ENCODE measurements at places on chromosomes 2 and 18.

DNA sequence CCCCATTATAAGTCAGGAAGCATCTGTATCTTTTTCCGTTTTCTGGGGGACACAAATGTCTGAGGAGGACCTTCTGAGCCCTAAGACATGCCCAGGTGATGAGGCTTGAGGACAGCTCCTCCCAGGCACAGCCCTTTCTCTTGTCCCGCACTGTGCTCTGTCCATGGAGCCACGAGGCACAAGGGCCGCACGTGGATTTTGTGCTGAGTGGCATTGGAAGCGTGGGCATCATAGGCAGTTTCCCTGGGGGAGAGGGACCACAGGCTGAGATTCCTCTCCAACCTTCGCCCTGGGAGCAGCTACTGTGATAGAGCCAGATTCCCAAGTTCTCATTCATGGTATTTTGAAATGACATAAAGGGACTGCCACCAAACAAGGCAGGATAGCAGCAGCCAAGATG, 139.9 kb downstream of the SH3RF3 start:
- no peak for DNase-seq

- no peak for DNase-seq
Measured at GRCh38 chr2:241767464-241768250, 9.0 kb upstream of the GAL3ST2 start.

- no peak for DNase-seq
Measured at GRCh38 chr2:219133976-219134375, 26.6 kb downstream of the NHEJ1 start.

DNA sequence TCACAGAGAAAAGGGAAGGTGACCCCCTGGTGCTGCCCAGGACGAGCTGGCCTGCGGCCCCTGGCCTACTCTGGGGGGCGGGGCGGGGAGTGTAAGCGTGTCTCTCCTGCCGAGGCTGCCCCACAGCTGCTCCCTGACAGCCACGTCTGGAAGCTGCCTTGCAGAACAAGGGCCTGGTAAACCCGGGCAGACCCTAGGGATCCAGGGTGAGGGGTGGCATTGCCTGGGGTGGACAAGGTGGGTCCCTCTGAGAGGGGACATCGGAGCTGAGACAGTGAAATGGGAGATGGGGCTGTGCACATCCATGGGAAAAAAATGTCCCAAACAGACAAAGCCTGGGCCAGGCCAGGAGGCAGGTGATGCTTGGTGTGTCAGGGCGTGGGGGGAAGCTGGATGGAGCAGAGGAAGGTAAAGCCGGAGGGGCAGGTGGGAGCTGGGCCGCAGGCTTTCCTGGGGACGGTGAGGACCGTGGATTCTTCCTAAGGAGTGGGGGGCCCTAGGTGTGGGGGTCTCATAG, 66.0 kb upstream of the HDAC4 start:
- DNase-seq, result no peak

GRCh38 chr2:165245081-165245793, 6.0 kb downstream of the SCN2A start:
- no peak for DNase-seq

DNA sequence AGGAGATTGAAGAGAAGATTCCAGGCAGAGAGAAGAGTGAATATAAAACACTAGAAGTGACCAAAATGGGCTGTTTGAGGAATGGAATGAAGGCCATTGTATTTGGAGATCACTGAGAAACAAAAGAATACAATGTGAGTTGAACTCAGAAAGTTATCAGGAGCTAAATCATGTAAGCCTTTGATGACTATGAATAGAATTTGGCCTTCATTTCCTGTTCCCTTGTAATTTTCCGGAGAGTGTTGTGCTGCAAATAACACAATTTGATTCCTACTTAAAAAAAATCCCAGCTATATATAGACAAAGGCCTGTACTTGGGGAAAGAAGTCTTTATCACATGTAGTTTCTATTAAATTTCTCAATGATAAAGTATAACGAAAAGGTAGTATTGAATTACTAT, 33.7 kb upstream of the KYNU start:
- DNase-seq, result no peak

GRCh38 chr2:142180820-142181533, 50.2 kb upstream of the LRP1B start:
- DNase-seq, result no peak

DNA sequence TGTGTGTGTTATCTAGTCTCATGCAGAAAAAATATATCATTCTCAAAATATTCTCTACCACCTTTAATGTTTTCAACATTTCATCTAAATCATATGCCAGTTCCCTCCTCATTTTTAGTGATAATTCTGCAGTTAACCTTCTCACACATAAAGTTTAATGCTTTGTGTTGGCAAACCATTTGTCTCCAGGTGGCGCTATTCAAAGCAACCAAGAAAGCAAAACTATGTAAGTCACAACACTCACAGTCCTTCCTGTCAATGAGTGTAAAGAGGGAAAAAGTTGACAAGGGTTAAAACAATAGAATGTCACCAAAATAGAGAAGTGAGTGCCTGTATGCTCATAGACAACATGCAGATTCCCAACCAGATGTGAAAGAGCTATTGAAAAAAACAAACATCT, 961.6 kb upstream of the LRRTM1 start:
- DNase-seq, result no peak

DNA sequence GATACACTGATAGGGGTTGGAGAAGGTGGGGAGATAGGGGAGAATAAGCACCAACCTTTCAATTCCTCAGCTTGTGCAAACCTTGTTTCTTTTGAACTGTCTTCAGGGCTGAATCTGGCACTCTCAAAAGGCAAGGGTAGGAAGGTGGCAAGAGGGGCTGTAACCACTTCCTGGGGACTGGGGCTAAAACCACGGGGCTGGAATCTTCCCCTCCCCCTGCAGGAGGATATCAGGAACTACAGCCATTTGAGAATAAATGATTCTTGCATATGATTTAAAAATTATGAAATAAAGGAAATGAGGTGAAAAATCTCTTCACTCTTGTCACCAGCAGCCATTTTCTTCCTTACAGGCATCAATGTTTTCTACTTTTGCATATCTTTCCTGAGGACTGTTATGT, 50.8 kb downstream of the ATOH8 start:
- no peak for DNase-seq

DNA sequence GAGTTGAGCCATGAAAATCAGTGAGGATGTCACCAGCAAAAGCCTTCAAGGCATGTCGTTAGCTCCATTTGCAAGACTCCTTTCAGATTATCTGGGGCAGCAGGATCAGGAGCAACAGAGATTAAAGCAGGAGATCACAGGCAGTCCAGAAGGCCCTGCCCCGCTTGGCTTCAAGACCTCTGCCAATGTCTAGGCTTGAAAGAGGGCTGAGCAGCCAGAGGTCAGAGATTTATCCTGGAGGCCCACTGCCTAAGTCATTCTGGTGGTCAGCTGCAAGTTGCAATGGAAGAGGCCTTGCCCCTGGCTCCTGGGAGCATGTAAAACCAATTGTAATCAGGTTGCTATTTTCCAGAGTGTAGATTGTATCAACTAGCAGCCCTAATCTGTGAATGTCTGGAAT, 416.5 kb downstream of the BCL11A start:
- DNase-seq, result no peak

DNA sequence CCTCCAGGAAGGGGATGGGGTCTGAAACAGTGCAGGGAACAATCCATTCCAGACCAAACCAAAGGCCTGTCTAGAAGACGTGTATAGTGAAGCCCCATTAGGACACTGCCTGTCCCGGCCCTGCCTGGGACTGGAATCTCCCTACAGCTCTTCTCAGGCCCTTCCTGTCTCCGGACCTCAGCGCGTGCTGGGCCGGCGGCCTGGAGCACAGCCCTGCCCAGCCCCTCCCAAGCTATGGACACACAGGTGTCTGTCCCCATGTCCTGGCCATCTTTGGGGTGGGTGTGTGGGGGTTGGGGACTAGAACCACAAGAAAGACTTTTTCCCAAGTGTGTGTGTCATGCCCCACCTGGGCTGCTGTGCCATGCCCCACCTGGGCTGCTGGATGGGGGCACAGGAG, 51.8 kb downstream of the KIF1A start:
- DNase-seq, result no peak

DNA sequence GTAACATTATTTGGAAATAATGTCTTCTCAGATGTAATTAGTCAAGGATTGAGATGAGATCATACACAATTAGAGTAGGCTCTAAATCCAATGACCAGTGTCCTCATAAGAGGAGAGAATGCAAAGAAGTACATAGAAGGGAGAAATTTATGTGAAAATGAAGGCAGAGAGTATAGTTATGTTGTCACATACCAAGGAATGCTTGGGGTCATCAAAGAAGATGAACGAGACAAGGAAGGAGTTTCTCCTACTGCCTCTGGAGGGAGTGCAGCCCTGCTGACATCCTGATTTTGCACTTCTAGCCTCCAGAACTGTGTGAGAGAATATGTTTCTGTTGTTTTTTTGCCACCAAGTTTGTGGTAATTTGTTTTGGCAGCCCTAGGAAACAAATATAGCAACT, 100.1 kb downstream of the GALNT13 start:
- DNase-seq, result no peak

- DNase-seq, result no peak
Measured at GRCh38 chr2:239951129-239951734, 73.9 kb downstream of the NDUFA10 start.

DNA sequence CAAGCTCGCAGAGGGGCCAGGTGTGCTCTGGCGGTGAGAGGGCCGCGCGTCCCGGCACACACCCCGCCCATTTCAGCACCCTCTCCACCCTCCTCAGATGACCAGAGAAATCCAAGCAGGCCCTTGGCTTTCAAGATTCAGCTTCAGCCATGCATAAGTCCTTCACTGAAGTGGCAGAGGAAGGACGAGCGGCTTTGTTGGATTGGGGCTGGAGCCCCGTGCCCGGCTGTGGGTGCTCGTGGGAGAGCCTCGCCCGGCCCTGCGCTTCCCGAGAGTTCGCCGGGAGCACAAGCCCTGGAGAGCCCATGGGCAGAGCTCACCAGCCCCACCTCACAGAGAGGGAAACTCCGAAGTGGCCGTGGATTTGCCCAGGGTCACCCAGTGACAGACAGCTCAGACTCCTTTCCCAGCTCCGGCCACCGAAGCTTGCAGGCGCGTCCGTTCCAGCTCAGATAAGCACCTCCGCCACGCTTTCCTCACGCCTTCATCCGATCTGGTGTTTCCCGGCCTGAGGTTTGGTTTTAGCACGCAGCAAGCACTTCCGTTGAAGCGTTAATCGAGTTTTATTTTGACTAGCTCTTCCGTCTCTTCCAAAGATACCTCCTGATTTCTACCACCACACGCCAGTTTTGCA, 45.6 kb upstream of the MTCL1 start:
- DNase-seq, result no peak

DNA sequence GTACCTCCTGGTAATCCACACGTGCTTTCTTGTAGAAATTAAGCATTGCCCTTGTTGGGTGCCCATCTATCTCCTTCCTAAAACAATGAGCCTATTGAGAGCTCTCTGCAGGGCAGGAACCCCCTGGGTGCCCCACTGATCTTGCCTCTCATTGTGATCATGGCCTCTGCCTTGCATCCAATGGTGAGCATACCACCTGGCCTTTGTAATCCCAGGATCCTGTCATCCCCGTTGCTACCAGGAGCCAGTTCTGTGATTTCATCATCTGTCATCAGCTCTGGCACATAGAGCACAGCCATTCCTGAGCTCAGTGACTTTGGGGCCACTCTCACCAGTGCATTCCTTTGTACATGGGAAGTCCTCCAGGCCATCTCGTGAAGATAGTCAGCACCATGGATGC, 381.0 kb upstream of the ID2 start:
- DNase-seq, result no peak

DNA sequence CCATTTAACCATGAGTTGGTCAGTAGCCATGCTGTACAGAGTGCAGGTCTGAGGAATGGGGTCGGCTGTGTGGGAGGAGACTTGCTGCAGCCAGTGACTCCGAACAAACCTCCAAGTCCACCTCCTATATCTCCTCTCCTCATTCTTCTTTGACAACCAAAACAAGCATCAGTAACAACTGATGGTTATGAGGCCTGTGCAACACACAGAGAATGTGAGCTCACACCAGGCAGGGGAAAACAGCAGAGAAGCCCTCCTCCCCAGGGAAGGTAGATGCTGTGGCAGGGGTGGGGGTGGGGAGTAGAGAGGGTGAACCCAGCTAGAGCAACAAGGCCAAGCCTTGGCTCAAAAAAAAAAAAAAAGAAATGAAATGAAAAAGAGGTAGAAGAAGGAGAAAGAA, 12.3 kb upstream of the CNGA3 start:
- no peak for DNase-seq

GRCh38 chr2:47336259-47337238, 66.4 kb upstream of the MSH2 start:
- DNase-seq, result no peak

DNA sequence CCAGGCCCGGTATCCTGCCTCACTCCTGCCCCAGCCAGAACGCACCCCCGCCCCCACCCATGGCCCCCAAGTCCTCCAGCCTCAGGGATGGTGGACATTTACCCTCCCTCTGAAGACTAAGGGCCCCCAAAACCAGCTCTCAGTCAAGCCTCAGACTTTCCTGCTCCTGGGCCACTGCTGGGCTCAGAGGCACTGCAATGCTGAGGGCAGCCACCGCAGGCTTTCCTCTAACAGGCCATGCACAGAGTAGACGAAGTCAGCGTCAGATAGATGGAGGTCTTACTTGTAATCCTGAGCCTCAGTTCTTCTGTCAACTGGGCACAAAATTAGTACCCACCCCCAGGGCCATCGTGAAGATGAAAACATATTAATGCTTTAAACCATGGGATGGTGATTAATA, 92.6 kb downstream of the TTC32 start:
- DNase-seq, result no peak

- DNase-seq, result no peak
Measured at GRCh38 chr2:33022989-33023727, 76.4 kb downstream of the LTBP1 start.

DNA sequence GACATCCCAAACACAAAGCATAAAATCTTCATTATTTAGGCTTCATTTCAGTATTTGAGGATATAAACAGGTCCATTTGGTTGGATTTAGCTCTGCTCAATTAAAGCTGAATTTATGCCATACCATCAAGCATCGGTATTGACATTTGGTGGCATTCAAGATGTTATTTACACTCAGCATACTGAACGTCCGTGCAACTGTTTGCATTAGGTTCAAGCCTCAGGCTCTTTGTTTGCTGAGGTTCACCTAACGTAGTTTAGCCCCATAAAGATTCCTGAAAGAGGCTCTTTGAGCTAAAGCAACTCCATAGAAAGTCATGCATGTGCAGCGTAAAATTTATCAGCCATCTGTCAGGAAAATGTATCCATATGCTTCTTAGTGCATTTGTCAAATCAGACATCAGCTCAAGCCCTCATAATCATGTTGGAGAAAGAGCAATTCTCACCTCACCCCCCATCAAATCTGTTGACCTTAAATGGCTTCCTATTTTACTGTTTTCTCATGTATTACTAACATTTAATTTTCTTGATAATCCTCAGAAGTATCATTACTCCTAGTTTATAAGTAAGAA, 366.9 kb downstream of the EPHA4 start:
- DNase-seq, result no peak

GRCh38 chr2:206511283-206511682, 68.0 kb downstream of the ADAM23 start:
- DNase-seq, result no peak

- DNase-seq, result no peak
Measured at GRCh38 chr2:6771634-6772611, 93.8 kb downstream of the CMPK2 start.

DNA sequence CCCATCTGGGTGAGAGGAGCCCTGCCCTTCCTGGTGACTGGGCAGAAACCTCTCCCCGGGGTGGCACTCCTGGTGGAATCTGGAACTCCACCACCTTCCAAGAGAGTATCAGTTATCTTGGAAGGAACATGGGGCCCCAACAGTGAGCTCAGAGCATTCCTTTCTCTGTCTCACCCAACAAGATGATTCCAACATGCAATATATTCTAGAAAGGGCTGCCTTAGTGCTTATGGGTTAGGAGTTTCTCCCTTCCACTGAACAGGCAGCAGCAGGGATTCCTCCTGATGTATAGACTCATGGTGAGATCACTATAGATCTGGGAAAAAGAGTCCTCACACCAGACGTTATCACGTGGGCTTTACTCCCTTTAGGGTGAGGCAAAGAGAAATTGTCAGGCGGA, 147.1 kb downstream of the COL4A4 start:
- DNase-seq, result no peak

Data from T-helper 9 cell (primary cell).